ENCODE measurements at places on chromosomes 7 and 10.

DNA sequence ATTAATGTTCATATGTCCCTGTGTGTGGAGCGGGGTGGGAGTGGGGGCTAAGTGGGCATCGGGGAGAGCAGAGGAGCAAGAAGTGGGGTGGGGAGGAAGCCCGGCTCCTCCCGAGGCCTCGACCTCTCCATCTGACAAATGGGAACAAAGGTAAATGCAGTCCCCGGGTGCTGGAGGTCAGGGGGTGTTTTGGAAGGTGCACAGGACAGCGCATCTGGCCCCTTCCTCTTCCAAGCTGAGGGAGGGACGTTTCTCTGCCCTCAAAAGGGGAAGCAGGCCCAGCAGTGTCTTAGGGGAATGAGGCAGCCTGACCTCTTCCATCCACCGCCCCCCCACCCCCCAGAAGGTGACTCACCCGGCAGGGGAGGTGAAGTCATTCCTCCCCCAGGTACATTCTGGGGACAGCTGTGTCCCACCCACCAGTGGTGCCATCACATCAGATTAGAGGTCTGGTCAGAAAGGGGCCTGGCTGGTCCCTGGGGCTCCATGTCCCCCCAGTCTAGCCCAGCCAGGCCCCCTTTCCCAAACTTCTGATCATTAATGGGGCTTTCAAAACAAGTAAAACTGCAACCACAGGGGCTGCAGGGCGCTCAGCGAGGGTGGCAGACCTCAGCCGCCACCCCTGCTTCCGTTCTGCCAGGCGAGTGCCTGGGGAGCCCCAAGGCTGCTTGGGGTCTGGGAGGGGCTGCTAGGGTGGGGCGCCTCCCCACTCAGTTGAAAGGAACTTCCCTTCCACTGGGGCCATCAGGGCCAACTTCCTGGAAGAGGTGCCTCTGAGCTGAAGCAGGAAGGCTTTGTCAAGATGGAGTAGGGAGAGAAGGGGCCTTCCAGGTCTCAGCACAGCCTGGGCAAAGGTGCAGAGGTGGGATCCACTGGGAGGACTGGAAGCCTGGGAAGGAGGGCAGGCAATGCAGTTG lies 10.8 kb downstream of the LFNG start:
- DNase-seq, result peak; percentile 83

DNA sequence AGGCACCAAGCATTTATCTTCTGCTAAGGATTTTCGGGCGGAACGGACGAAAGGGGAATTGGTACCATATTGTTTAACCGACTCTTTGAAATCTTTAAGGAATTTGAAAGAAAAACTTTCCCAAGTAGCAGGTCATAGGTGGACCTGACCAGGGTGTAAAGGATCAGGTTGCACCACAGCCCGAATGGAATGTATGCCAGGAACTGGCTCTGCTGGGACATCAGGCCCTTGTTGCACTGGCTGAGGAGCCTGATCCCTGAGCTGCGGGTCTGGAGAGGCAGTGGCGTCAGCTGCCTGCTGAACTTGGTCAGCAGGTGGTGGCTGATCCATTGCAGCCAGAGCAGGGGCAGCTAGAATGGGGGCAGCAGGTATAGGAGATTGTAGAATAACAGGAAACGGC lies 41.4 kb upstream of the AKR1C2 start:
- DNase-seq, result no peak

DNA sequence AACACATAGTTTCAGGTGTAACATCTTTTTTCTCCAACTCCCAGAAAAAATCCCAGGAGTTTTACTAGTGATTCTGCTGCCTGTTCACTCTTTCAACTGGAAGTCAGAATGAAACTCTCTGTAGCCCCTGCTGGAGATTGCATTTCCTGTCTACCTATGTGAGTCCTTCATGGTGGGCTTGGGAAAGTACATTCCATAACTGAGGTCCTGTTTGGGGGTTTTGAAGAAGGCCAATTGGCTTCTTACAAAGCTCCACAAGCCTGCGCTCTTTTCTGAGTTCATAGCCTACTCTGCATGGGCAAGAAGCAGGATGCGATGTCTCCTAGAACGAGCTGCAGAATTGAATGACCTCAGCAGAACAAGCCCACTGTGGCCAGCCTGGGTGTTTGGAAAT lies 86.7 kb downstream of the LYZL2 start:
- DNase-seq, result no peak

DNA sequence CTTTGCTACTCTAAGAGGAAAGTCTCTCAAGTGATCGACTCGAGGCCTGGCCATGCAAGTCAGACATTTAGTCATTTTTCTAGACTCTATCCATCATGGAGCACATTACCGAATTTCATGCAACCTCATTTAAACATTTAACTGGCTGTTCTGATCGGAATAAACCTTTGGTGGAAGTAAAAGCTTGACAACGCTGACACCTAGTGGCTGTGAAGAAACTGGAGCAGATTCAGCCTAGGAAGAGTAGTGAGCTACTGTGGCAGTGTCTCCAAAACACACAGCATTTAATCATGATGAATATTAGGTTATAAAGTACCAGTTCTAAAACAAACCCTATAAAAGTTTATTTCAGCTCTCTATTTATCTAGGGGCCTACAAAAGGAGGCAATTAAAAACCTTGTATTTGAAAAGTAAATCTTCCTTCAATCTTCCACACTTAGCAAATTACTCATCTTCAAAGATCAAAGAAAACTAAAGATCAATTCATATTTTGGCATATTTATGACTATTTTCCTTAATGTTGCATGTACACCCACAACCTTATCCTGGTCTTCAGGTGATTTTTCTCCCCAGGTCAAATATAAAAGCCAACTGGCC lies 175.0 kb downstream of the CTNNA3 start:
- DNase-seq, result peak; percentile 41

DNA sequence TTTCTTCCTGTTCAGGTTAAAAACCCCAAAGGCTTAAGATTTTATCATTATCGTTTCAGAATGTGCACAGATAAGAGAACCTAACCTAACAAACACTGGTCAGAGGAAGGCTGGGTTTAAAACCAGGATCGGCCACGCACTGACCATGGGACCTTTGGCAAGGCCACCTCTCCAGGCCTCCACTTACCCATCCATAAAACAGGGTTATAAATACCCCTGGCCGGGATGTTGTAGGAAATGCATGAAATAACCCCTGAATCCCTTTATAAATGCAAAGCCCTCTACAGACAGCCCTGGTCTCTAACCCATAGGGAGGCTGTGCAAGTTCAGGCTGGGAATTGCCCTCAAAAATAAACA lies 418 bp downstream of the DEPP1 start:
- DNase-seq, result no peak

- no peak for DNase-seq
Observed at GRCh38 chr7:149870274-149870673, 3.5 kb upstream of the ATP6V0E2 start.

- no peak for DNase-seq
Observed at GRCh38 chr7:150322114-150322832, 882 bp upstream of the LRRC61 start.

GRCh38 chr10:35913628-35914027 lies 271.5 kb upstream of the FZD8 start:
- DNase-seq, result no peak

- DNase-seq, result no peak
Observed at GRCh38 chr10:88896994-88897853, 17.2 kb downstream of the STAMBPL1 start.

- no peak for DNase-seq
Observed at GRCh38 chr10:121669028-121669374, 70.8 kb upstream of the FGFR2 start.

DNA sequence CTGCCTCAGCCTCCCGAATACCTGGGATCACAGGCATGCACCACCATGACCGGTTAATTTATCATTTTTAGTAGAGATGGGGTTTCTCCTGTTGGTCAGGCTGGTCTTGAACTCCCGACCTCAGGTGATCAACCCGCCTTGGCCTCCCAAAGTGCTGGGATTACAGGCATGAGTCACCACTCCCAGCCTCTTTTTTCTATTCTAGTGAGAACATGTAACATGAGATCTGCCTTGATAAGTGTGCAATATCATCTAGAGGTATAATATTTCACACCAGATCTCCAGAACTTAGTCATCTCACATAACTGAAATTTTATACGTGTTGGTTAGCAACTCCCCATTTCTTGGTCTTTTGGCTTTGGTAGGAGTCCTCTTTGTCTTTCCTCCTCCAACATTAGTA lies 656.9 kb downstream of the CNTNAP2 start:
- no peak for DNase-seq

DNA sequence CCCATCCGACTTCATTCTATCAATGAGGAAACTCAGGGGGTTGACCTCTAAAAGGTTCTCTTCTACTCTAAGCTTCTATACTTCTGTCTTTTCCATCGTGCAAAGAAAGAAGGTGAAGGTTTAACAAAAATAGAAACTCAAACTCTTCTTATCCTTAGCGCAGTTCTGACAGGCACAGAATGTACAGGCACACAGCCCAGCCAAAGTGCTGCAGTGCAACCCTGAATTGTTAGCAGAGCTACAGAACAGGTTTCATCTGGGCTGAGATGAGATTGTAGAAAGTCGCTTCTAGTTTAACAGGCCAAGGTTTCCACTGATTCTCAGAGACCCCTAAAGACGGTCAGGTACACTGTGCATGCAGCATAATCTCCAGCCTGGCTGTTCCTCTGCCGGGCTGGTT lies 79.3 kb upstream of the AFAP1L2 start:
- DNase-seq, result no peak

DNA sequence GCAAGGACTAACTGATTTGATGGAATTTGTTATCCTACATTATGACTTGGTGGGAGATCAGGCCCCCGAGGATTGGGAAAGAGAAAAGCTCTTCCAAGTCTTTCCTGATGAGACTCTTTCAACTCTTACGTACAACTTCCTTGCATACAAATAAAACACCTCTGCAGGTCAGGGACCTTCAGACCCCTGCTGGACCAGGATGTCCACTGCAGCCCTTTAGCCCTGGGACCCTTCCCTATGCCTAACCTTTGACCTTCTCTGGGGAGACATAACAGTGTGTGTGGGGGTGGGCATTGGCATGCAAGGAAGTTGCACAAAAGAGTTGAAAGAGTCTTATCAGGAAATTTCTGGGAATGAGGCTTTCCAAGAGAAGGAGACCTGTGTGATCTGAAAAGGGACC lies 859.4 kb downstream of the TYW1 start:
- no peak for DNase-seq
